Fibroblast of skin of left biceps (primary cell): ENCODE measurements at places on chromosomes 4 and X.

DNA sequence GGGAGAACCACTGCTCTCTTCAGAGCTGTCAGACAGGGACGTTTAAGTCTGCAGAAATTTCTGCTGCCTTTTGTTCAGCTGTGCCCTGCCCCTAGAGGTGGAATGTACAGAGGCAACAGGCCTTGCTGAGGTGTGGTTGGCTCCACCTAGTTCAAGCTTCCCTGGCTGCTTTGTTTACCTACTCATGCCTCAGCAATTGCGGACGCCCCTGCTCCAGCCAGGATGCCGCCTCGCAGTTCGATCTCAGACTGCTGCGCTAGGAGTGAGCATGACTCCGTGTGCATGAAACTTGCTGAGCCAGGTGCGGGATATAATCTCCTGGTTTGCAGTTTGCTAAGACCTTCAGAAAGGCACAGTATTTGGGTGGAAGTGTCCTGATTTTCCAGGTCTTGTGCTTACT is 70.9 kb downstream of the MAGEB5 start:
- DNase-seq: no peak

DNA sequence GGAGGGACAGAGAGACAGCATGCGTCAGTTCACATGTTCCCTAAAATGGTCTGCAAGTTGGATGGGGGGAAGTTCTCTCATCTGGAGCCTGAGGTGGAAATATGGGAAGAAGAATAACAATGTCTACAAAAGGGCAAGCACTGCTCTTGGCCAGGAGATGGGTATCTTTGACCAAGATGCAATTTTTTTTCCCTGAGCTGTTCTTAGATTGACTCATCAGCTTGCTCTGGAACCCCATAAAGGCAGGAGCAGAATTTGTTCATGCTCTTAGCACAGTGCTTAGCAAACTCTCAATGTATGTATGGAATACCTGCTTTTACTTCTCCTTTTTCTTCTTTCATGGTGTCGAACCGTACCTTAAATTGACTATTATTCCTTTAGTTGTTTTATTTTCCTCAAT is 90.5 kb upstream of the ZNF827 start:
- no peak for DNase-seq

DNA sequence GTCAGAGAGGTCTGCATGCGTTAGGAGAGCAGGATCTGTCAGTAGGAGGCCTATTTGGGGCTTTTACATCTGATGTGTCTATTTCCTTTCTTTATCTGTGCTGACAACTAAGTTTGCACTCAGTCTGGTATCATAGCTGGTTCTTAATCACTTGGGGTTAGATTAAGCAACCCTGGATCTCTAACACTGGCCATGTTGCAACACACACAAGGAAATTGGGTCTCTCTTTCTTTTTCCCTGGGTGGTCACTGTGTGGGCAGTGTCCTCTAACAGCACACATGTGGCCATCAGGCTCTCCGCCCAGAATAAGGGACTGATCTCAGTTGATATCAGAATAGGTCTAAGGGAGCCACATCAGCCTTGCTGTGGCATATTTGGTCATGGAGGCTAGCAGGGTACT is 38.9 kb downstream of the IGFBP7 start:
- no peak for DNase-seq

DNA sequence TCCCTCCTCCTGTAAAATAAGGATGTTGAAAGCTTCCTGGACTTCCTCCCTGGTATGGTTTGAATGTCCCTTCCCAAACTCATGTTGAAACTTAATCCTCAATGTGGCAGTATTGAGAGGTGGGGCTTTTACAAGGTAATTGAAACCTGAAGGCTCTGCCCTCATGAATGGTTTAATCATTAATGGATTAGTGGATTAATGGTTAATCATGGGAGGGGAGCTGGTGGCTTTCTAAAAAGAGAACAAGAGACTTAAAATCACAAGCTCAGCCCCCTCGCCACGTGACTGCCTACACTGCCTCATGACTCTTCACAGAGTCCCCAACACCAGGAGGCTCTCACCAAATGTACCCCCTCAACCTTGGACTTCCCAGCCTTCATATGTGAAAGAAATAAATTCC is 124.6 kb upstream of the ANXA3 start:
- DNase-seq: no peak
